ENCODE measurements at places on chromosomes 3 and 15. TPM values are rescaled to one million over a fixed set of nuclear protein-coding genes. Genes with fewer than 3 reads are reported as not detected.

WNT7A gene
- total RNA-seq: not detected

CRABP1 gene
- not detected for total RNA-seq

PEAK1 gene
- 32.1 TPM for total RNA-seq

POPDC2 gene
- 0.16 TPM for total RNA-seq

CPNE9 gene
- not detected for total RNA-seq

CPOX gene
- total RNA-seq: 21.3 TPM

CHL1 gene
- not detected for total RNA-seq

HOMER2 gene
- 0.38 TPM for total RNA-seq

BRK1 gene
- 98.4 TPM for total RNA-seq

TCF12 gene
- 124 TPM for total RNA-seq

SLC22A14 gene
- total RNA-seq: 0.31 TPM

NR1I2 gene
- total RNA-seq: under 0.01 TPM

ATP8B4 gene
- not detected for total RNA-seq

CDAN1 gene
- total RNA-seq: 5.7 TPM

B3GALNT1 gene
- 34.8 TPM for total RNA-seq

ATR gene
- 14.2 TPM for total RNA-seq
